Astrocyte of the cerebellum (primary cell): ENCODE measurements at places on chromosomes 5 and 9.

DNA sequence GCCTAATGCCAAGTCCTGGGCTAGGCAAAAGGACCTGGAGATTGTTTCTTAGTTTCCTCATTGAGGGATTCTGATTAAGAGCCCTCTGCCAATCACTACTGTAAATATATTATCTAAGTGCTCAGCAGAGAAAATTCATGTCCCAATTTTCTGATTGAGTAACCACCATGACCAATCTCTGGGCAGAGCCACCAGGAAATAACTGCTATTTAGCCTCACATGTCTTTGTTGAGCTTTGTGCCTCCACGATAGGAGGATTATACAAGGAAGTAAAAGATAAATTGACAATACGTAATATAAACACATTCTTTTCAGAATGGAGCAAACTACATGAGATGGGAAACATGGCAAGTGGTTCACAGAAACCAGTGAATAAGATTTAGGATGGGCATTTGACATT is 396.1 kb upstream of the PAPPA start:
- DNase-seq = no peak

DNA sequence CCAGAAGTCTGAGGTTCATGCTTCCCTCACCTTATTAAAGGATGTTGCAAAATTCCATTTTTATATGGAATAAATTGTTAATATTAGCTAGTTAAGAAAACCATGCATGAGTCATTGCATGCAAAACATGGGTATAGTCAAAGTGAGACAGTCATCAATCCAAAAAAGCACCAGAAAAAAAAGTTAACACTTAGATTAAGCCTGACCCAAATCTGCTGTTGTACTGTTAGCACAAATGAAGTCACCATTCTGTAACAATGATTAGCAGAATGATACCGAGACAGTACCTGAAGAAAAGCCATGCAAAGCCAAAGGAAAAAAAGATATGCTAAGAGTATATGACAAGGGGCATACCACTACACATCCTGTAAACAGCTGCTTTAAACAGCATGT is 49.5 kb downstream of the PKD2L2 start:
- DNase-seq = no peak

- no peak for DNase-seq
Observed at GRCh38 chr9:136079916-136080246, 15.2 kb downstream of the NACC2 start.

GRCh38 chr9:133973791-133974630 is 18.1 kb downstream of the VAV2 start:
- DNase-seq = no peak

DNA sequence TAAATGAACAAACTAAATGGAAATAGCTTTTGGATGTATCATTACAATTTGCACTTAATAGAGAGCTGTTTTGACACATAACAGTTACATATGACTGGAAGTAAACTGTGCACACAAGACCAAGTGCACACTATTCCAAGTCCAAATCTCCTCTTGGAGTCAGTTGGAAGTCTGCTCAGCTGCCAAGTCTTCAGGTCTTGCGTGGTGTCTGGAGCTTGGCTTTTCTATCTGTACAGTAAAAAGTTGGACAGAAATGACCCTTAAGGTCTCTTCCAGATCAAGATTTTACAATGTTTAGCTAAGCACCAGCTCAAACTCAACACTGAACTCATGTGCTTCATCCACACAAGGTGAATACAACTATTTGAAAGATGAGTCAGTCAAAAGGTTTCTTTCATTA is 456.9 kb downstream of the RASEF start:
- DNase-seq = no peak

DNA sequence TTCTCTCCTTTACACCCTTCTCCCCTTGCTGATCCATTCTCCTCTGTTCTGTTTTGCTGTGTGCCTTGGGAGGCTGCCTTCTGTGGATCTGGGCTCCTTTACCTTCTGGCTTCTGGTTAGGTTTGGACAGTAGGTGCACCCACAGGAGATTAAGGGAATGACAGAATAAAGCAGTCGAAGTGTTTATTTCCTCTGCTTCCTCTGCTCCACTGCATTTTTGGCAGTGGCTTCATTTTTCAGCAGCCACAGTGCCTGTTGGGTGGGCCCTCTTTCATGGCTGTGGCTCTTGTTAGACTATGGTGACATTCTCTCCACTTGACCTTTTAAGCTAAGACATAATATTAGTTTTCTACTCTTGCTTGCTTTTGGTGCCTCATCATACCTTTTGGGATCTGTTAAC is 144.1 kb downstream of the CCDC171 start:
- DNase-seq = peak; percentile 34

- DNase-seq = no peak
Observed at GRCh38 chr5:103247118-103247517, 11.4 kb upstream of the MACIR start.

DNA sequence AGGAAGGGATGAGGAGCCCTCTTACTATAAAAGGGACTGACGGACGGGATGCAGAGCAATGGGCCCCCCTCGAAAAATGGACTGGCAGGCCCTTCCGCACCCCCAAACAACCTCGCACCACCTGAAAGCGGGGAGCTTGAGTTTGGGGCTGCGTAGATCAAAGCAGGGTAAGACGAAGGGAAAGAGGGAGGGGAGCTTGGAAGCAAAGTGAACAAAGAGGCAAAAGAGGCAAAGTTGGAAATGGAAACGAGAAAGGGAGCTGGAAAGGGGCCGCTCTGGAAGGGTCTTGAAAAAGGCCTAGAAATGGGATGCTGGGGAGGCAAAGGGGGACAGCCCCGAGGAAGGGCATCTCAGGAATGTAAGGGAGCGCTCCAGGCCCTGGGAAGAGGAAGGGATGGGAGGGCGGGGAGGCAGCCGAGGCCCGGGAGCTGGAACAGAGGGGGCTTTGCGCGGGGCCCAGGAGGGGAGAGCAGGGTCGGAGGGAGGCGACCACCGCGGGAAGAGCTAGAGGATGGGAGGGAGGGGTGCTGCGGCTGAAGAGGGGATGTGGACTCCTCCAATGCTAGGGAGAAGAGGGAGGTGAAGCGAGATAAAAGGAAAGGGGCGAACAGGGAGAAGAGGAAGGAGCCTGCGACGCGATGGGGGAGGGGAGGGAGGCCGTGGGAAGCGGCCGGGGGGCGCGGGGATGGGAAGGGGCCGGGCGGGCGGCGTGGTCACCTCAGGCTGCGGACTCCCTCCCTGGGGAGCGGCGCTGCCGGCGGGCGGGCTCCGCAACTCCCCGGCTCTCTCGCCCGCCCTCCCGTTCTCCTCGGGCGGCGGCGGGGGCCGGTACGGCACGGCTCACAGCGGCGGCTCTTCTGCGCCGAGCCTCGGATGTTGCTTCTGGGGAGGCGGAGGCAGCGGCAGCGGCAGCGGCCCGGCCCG is 577 bp downstream of the RNF145 start:
- DNase-seq = no peak
